Iris pigment epithelial cell (primary cell): ENCODE measurements at places on chromosomes 6 and 20.

DNA sequence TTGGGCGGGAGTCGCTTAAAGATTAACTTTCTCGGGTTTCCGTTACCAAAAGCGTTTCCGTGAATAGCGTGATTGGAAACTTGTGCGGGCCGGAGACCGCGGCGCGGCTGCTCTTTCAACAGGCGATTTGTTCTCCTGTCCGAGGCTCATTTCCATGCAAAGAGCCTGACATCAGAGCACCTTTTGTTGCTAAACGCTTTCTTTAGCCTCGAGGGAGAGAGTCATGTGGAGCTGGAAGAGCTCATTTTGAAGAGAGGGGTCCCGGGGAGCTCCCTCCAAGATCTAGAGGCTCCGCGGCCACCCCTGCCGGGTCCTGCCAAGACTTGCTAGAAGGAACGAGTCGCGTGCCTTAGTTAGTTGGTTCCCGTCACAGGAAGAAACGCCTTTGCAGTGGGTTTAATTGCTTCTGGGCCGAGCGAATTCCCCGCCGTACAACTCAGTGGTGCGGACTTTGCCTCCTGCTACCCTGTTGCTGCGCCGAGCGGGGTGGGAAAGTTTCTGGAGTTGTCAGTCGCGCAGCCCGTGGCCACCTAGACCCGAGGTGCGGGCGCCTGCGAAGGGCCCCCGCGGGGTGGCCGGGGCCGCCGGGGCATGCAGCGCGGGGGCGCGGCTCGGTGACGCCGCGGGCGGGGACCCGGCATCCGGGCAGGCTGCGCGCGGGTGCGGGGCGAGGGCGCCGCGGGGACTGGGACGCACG lies at the start of gene SASH1:
SASH1 (plus strand) TSS at position 489 of the 697 bp plus-strand sequence. CDS start 230 bp downstream, outside the sequence.
- DNase-seq, result peak; percentile 82

DNA sequence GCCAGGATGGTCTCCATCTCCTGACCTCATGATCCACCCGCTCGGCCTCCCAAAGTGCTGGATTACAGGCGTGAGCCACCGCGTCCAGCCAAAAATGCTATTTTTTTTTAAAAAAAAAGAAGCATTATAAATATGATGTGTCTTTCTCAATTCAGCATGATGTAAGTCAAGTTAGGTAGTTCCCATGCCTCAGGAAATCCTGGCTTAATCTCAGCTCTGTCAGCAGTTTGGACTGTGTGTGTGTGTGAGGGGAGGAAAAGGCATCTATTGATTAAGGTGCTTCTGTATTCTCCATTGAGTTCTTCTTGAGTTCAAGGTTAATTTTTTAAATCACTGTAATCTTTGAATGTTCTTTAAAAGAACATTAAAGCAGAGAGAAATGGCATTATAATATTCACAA lies 51.5 kb downstream of the GMDS start:
- peak; percentile 70 for DNase-seq

GRCh38 chr6:170206851-170207431 lies 83.9 kb downstream of the DLL1 start:
- no peak for DNase-seq

DNA sequence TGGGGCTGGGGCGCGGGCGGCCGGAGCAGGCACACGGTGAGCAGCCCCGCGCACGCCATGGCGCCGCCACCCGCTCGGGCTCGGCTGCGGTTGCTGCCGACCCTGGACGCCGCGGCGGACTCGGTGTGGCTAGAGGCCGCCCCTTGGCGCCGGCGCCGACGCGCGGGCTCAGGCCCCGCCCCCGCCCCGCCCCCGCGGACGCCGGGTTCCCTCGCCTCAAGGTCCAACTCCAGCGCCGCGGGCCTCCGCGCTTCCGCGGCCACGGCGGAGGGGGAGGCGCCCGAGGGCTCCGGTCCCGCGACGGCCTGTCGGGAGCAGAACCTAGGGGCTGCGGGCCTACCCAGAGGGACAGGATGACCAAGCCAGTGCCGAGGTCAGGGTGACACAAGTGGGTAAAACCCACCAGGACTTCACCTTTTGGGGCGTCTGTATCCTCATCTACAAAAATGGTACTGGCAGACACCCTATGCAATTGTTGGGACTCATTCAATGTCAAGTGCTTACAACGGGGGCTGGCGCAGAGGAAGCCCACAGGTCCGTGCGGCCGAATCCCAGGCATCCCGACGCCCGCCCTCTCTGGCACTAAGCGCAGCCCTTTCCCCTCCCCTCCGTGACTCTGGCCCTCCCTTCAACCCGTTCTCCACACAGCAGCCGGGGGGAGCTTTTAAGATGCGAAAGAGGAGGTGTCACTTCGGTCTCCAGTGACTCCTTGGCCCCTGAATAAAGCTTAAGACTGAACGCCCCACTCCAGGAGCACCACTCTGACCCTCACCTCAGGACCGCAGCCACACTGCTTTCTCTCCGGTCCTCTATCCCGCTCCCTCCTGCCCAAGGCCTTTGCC lies at the start of gene NECAB3:
NECAB3 (minus strand) TSS at position 135 of the 842 bp plus-strand sequence; CDS start at position 59, 76 bp downstream.
- peak; percentile 72 for DNase-seq

GRCh38 chr20:46400828-46401477 lies 5.5 kb downstream of the ELMO2 start:
- DNase-seq, result peak; percentile 76

DNA sequence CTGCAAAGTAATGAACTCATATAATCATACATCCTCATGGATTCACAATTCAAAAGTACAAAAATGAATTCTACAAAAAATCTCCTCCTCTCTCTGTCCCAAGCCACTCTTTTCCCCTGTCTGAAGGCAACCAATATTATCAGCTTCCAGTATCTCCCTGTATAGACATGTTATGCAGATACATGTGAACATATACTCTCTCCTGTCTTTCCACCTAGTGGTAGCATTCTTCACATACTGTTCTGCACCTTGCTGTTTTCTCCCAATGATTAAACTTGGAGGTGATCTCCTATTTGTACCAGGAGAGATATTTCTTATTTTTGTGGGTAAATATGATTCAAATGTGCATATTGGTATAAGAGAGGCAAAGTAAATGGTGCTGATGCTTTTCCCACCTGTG lies 416.4 kb downstream of the EPM2A start:
- no peak for DNase-seq

GRCh38 chr6:47091886-47092668 lies 49.9 kb upstream of the ADGRF1 start:
- DNase-seq, result no peak

GRCh38 chr20:44083220-44083933 lies 103.6 kb downstream of the JPH2 start:
- DNase-seq, result peak; percentile 57

DNA sequence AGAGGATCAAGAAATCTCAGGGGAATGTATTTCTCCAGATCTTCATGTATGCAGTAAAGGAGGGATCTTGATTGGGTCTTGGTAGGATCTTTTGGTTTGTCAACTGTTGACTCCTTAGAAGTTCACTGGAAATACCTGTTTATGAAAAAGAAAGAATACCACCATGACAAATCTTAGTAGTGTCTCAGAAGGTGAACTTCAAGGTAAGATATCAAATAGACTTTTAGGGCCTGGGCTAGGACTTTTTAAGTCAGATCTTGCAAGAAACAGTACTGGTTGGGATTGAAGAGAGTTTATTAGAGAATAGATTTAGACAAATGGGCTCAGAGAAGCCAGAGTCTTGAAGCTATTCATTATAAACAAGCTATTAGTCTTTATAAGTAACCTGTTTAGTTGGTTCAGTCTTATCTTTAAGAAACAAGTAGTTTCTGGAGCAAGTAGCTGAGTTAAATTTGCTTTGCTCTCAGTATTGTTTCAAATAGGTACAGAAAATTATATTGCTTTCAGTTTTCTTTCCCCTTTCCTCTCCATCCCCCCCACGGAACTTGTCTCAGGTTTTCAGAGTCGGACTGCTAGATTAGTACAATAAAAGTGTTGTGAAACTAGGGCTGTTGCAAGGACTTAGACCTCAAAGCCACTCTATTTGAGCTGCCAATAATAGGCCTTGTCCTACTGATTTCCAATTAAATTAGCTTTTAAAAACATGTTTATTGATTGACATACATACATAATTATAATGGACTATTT lies 529.1 kb upstream of the CITED2 start:
- DNase-seq, result no peak

GRCh38 chr6:139115989-139116758 lies 18.7 kb upstream of the HECA start:
- no peak for DNase-seq
